ENCODE measurements at places on chromosomes 3 and 15.

DNA sequence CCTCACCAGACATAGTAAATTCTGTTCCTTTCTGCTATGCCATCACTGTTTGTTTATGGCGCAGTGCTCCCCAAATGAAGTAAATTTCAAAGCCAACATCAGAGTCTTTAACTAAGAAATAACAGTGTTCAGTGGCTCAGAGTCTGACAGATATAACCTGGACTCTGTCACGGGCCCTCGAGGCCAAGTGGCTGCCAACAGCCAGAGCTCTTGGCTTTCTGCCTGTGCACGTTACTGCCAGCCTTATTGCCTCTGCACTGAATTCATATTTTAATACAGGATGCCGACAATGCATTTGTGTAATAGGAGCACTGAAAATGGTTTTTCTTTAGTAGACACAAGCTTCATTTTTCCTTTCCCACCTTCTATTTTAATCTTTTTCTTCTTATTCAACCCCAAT, 219.9 kb downstream of the NLGN1 start:
- no peak for DNase-seq

DNA sequence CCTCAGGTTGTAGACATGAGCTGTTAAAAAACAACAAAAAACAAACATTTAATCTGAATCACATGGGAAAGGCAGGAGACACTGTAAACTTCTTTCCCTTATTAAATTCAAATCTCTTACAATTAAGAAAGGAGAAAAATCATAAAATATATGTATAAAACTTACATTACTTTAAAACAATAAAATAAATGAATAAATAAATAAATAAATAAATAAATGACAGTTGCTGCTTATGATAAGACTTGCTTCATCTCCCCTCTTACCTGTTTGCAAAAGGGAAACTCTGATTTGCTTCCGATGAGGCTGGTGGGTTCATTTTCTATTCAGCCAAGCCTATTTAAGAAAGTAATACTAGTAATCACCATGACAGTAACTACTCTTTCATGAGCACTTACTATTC, 353.4 kb upstream of the TBL1XR1 start:
- no peak for DNase-seq

DNA sequence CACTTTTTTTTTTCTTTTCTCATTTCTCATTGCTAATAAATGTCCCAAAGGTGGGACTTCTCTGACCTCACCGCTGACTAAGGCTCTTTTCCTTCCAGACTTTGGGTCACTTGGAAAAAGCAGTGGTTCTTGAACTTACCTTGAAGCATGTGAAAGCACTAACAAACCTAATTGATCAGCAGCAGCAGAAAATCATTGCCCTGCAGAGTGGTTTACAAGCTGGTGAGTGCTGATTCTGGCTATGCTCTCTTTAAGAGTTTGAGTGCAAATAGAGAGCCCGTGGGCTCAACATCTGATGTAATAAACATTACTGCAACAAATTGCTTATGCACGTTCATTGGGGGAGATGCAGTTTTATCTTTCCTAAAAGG, 2.0 kb downstream of the BHLHE40 start:
- no peak for DNase-seq

GRCh38 chr15:62909257-62909656, 133.3 kb upstream of the TPM1 start:
- DNase-seq, result no peak

GRCh38 chr15:27179789-27180188, 208.8 kb downstream of the GABRG3 start:
- no peak for DNase-seq

GRCh38 chr3:98326105-98326893, 27.4 kb upstream of the OR5K4 start:
- DNase-seq, result no peak

DNA sequence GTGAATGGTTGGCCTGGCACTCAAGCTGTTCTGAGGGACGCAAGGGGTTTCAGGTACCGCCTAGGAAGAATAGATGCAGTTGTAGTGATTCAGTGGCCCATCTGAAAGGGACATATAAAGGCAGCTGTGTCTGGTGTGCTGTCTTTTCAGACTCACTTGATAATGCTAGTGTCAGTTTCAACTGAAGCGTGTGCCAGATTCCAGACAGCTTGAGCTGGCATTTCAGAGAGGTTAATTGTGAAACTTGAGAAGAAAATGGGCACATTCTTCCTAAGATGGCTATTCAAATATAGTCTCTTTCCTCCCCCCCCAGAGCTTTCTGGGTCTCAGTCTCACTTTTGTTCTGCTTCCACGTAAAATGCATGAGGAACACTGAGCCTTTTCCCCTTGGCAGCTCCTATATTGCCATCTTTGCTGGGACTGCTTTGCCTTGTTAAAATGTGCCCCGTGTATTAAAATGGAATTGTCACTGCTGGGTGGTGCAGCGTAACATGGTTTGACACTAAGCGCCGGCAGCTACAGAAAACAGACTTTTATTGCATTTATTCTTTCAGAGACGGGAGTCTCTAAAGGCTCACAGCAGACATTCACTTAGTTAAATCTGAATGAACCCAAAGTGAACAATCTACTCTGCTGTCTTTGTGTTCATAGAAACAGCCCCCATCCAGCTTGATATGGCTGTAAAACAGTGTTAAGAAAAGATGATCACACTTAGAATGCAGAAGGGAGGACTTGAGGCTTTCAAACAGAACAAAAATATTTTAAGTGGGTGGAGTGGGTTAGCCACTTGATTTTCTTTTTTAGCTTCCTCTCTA, 478.7 kb downstream of the RBMS3 start:
- no peak for DNase-seq

GRCh38 chr3:42175386-42176240, 84.5 kb downstream of the TRAK1 start:
- no peak for DNase-seq

GRCh38 chr15:94442480-94442879, 211.1 kb downstream of the MCTP2 start:
- DNase-seq, result no peak

- DNase-seq, result no peak
These were observed 67.7 kb upstream of the ROPN1 start for GRCh38 chr3:124059580-124059979.

- no peak for DNase-seq
These were observed 189.1 kb upstream of the CADPS start for GRCh38 chr3:63064209-63064755.

DNA sequence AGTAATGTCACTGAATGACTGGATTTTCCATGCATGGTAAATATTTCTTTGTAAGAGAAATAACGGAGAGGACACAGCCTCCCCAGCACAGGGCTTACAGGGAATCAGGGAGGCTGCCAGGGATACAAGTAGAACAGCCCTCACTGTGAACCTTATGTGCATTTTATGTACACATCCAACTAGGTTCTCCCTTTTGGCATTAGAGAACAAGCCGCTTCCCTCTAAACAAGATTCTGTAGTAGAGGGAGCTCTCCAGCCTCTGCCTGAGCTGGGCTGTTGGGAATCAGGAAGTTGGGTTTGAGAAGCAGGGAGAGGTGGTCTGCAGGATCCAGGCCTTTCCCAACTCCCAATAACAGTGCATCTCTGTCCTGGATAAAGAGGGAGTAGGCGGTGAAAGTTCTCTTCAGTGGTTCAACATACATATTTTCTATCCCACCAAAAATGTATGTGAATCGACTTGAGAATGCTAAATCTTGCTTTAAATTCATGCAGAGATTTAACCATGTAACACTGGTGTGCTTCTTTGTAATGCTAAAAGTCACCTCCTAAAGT, 83.7 kb downstream of the ARNT2 start:
- DNase-seq, result no peak
